ENCODE measurements at places on chromosomes 12 and 14. TPM values are rescaled to one million over a fixed set of nuclear protein-coding genes. Genes with fewer than 3 reads are reported as not detected.

GRCh38 chr12:69348162-69348938 lies at the start of gene LYZ:
Gene LYZ, plus strand, starts transcription at chr12:69348381. Its CDS starts 28 bp downstream, at chr12:69348409.
- DNase-seq: no peak

GRCh38 chr12:110199339-110200123 lies 75.4 kb downstream of the IFT81 start:
- DNase-seq: no peak

GRCh38 chr14:22466491-22466890 lies 122.5 kb downstream of the DAD1 start:
- DNase-seq: no peak

DNA sequence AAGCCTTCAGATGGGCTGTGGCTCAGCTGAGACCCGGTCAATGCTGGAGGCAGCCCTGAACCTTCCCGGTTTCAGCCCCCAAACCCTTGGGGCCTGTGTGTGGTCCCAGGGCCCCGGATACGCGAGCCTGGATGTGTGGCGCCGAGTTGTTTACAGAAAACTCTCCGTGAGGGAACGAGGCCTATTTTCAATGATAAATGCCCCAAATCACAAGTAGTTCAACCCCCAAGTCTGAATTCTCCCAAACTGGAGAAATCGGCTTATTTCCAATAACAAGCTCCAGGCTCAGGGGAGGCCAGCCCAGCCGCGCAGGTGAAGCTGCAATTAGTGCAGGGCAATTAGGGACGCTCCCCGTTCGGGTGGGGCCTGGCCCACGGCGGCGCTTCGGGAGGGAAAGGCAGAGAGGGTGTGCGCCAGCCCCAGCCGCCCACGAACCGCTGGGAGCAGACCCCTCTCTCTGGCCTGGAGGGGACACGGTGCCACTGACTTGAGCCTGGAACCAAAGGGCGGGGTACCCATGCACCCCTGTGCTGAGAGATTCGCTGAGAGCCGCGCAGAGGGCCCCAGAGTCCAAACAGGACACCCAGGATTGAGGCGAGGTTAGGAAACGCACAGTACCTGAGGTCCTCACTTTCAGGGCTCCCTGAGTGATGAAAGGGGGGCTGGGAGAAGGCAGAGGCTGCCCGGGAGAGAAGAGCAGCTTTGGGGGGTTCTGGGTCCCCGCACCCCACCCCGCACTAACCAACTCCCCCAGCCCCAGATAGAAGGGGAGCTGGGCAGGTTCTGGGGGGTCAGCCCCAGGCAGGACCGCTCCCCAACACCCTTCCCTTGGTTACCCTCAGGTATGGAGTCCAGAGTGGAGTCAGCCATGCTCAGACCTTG lies 14.2 kb upstream of the ANKRD9 start:
- DNase-seq: no peak

DNA sequence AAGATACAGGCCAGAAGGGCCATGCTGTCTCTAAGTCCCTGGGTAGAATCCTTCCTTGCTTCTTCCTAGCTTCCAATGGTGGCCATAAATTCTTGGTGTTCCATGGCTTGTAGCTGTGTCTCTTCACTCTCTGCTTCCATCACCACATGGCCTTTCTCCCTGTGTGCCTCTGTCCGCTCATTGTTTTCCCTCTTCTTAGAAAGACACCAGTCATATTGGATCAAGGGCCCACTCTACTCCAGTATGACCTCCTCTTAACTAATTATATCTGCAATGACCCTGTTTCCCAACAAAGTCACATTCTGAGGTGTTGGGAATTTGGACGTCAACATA lies 7.6 kb upstream of the MAP1LC3B2 start:
- DNase-seq: no peak

FGD4 gene
- total RNA-seq: 19.4 TPM

Measured in cardiac septum (tissue), 1 donor.